ENCODE measurements at places on chromosomes 7 and 10. TPM values are rescaled to one million over a fixed set of nuclear protein-coding genes. Genes with fewer than 3 reads are reported as not detected.

GRCh38 chr7:34838329-34838728 lies 180.3 kb downstream of the NPSR1 start:
- DNase-seq: no peak
- no peak overlapping the region for H3K4me3 ChIP-seq
- H3K27me3 ChIP-seq: no peaks in the 10 kb centered on the region
- no peak overlapping the region for H3K27ac ChIP-seq
- no peaks in the 10 kb centered on the region for H3K36me3 ChIP-seq

GRCh38 chr7:153476166-153476565 lies 576.0 kb upstream of the DPP6 start:
- H3K36me3 ChIP-seq: no peaks in the 10 kb centered on the region
- no peaks in the 10 kb centered on the region for H3K4me1 ChIP-seq
- H3K4me3 ChIP-seq: no peak overlapping the region
- no peaks in the 10 kb centered on the region for H3K27me3 ChIP-seq

- H3K36me3 ChIP-seq: no peaks in the 10 kb centered on the region
- H3K4me3 ChIP-seq: peak overlapping the region; percentile 63
- no peaks in the 10 kb centered on the region for H3K4me1 ChIP-seq
- H3K27ac ChIP-seq: no peak overlapping the region
- no peak for DNase-seq
Observed at GRCh38 chr7:143360788-143361551, 1.5 kb downstream of the FAM131B start.

- H3K4me3 ChIP-seq: no peak overlapping the region
- H3K27ac ChIP-seq: no peak overlapping the region
- no peaks in the 10 kb centered on the region for H3K27me3 ChIP-seq
- no peaks in the 10 kb centered on the region for H3K4me1 ChIP-seq
- DNase-seq: no peak
- no peaks in the 10 kb centered on the region for H3K36me3 ChIP-seq
Observed at GRCh38 chr7:78794101-78794500, 659.4 kb downstream of the MAGI2 start.

DNA sequence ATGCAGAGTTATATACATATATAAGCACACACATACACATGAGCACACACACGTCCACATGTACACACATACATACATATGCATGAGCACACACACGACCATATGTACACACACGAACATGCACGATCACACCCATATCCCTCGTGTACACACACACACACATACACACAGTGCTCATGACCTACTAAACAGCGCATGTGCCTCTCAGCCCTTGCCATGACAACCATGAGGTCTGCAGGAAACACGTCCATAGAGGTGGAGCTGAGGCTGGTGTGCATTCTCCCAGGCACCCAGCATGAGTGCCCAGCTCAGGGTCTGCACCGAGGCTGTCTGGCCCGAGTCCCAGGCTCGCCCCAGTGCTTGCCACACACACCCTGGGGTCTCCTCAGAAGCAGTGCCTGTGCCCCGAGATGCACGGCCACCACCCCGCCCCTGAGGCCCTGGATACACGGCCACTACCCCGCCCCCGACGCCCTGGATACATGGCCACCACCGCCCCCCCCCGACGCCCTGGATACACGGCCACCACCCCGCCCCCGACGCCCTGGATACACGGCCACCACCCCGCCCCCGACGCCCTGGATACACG lies 529.6 kb downstream of the DNAJB6 start:
- H3K27me3 ChIP-seq: no peaks in the 10 kb centered on the region
- H3K36me3 ChIP-seq: no peaks in the 10 kb centered on the region

DNA sequence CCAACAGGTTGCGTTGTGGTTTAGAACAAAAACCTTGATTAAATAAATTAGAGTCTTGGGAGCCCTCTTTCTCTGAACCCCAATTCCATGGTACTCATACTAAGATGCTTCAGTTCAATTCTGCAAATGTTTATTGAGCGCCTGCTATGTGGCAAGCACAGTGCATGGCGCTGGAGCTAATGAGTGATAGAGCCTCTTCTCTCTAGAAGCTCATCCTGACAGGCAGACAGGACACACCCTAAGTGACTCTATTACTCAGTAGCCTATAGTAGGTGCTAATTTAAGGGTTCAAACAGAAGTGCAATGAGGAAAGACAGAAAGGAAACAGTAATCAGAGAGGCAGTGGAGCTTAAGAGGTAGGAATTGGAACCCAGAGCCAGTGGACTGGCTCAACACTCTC lies 124.4 kb upstream of the C7orf33 start:
- no peaks in the 10 kb centered on the region for H3K27me3 ChIP-seq
- H3K4me1 ChIP-seq: no peaks in the 10 kb centered on the region
- no peaks in the 10 kb centered on the region for H3K36me3 ChIP-seq
- no peak for DNase-seq

DNA sequence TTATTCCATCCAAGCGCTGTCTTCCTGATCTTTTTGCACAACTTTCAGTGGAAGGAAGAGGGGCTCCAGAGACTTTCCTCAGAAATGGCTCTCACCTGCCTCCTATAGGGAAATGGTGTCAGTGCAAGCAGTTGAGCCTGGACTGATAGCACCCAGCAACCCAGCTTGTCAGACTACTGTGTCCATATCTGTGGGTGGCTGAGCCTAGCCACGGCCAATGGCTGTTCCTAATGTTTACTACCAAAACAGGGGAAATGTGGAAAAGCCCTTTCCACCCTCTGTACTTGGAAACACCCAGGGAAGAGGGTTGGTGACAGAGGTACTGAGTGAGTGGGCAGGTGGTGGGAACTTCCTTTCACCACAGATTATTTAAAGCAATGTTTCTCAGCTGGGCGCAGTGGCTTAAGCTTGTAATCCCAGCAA lies 4.3 kb upstream of the YKT6 start:
- no peak overlapping the region for H3K4me3 ChIP-seq
- peaks cover 5% of the 10 kb centered on the region for H3K27me3 ChIP-seq
- H3K36me3 ChIP-seq: no peaks in the 10 kb centered on the region

GRCh38 chr7:43568529-43568928 lies 14.4 kb upstream of the STK17A start:
- no peak overlapping the region for H3K4me3 ChIP-seq
- H3K36me3 ChIP-seq: no peaks in the 10 kb centered on the region
- peak; percentile 94 for DNase-seq
- no peaks in the 10 kb centered on the region for H3K27me3 ChIP-seq

DNA sequence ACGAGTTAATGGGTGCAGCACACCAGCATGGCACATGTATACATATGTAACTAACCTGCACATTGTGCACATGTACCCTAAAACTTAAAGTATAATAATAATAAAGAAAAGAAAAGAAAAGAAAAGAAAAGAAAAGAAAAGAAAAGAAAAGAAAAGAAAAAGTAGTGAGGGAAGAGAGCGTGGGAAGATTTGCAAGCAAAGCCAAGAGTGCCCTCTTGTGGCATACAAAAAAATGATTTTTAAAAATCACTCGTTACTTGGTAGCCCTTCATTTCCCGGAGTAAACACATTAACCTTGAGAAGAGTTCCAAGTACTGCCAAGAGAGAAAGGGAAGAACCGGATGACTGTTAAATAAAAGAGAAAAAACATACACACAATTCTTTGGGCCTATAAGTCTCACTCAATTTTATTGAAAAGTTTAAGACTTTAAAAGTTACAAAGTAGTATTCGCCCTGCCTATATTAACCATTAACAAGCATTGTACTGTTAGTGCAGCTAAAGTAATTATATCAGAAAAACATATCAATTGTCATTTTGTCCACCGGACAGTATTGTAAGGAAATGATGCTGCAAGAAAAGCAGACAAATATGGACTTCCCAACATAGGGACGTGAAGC lies 6.2 kb upstream of the CH25H start:
- DNase-seq: no peak
- no peaks in the 10 kb centered on the region for H3K36me3 ChIP-seq
- H3K27ac ChIP-seq: no peak overlapping the region
- peaks cover 3% of the 10 kb centered on the region for H3K27me3 ChIP-seq

The SFMBT2 gene
- 32.8 TPM for total RNA-seq

The CDHR1 gene
- 0.16 TPM for total RNA-seq

The WIPF3 gene
- total RNA-seq: 0.16 TPM
